ENCODE measurements at places on chromosomes 4 and X.

DNA sequence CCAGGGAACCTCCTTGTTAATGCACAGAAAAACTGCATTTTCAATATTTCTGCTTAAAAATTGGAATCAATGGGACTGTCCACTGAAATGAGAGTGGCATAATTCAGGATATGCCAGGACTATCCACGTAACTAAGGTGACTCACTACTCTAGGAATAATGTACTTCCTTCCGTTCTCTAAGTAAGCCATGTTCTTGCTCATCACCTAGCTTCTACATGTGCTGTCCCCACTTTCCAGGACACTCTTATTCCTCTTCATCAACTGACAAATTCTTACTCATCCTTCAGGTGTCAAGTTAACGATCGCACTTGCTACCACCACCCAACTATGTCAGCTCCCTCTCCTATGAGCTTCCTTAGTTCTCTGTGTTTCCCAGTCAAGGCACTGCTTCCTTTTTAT is 342.8 kb upstream of the F9 start:
- no peak for DNase-seq

DNA sequence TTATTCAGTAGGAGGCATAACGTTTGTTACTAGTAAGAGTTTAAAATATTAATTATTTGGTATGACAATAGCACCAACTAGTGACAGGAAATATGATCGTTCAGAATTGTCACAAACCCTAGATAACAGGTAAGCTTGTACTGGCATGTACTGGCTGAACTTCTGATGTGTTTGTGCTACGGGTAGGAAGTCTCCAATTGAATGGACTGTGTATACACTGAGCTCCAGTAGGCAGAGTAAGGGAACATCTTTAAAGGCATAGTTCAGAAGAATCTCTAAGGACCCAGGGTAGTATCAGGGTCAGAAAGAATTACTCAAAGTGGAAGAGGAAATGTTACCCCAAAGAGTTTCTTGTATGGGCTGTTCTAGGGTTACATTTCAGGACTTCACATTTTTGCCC is 230.4 kb downstream of the EDA2R start:
- no peak for DNase-seq

- DNase-seq: no peak
These were observed 290.3 kb upstream of the LDB2 start for GRCh38 chr4:17188547-17189400.

GRCh38 chr4:174398728-174399127 is 115.0 kb downstream of the CEP44 start:
- no peak for DNase-seq

GRCh38 chr4:5018603-5019002 is 655 bp downstream of the CYTL1 start:
- DNase-seq: no peak
